ENCODE measurements at places on chromosomes 1 and 21. TPM values are rescaled to one million over a fixed set of nuclear protein-coding genes. Genes with fewer than 3 reads are reported as not detected.

- H3K4me1 ChIP-seq = no peaks in the 10 kb centered on the region
- no peaks in the 10 kb centered on the region for H3K27me3 ChIP-seq
- no peaks in the 10 kb centered on the region for H3K36me3 ChIP-seq
- H3K4me3 ChIP-seq = no peak overlapping the region
- H3K27ac ChIP-seq = no peak overlapping the region
Measured at GRCh38 chr1:165069829-165070228, 286.7 kb downstream of the LMX1A start.

Gene ADPRS
- 68.7 TPM for total RNA-seq

GRCh38 chr1:108327534-108328466 is 83.9 kb upstream of the NBPF4 start:
- H3K4me1 ChIP-seq = no peaks in the 10 kb centered on the region
- H3K36me3 ChIP-seq = no peaks in the 10 kb centered on the region
- DNase-seq = no peak
- no peak overlapping the region for H3K4me3 ChIP-seq
- no peak overlapping the region for H3K27ac ChIP-seq
- H3K27me3 ChIP-seq = no peaks in the 10 kb centered on the region

Gene FCMR
- 1.7 TPM for total RNA-seq
